Fibroblast of gingiva (primary cell): ENCODE measurements at places on chromosomes 1 and 21.

- DNase-seq = no peak
Measured at GRCh38 chr1:42745851-42746250, 5.8 kb upstream of the CLDN19 start.

DNA sequence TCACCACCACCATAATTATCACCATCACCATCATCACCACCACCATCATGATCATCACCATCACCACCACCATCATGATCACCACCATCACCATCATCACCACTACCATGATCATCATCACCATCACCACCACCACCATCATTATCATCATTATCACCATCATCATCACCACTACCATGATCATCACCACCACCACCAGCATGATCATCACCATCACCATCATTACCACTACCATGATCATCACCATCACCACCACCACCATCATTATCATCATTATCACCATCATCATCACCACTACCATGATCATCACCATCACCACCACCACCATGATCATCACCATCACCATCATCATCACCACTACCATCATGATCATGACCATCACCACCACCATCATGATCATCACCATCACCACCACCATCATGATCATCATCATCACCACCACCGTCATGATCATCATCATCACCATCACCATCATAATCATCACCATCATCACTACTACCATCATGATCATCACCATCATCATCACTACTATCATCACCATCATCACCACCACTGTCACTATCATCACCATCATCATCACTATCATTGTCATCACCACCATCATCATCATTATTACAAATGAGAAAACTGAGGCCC is 60.2 kb downstream of the TRABD2B start:
- DNase-seq = no peak

DNA sequence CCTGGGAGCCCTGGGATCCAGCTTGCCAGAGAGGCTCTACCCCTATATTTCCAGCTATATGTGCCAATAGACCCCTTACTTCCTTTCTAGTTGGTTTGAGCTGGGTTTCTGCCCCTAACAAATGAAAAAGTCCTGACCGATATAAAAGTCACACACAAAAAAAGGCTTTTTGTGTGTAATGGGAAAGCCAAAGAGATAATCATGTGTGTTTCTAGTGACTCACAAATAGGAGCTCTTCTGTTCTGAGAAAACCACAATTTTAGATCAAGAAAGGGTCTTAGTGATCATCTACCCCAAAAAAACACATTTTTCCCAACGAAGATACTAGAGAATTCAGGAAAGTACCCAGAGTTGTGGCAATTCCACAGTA is 23.0 kb upstream of the PLEKHA6 start:
- no peak for DNase-seq

- no peak for DNase-seq
Measured at GRCh38 chr1:50157306-50157941, 48.7 kb downstream of the ELAVL4 start.

- DNase-seq = no peak
Measured at GRCh38 chr1:170694172-170694926, 30.4 kb downstream of the PRRX1 start.

DNA sequence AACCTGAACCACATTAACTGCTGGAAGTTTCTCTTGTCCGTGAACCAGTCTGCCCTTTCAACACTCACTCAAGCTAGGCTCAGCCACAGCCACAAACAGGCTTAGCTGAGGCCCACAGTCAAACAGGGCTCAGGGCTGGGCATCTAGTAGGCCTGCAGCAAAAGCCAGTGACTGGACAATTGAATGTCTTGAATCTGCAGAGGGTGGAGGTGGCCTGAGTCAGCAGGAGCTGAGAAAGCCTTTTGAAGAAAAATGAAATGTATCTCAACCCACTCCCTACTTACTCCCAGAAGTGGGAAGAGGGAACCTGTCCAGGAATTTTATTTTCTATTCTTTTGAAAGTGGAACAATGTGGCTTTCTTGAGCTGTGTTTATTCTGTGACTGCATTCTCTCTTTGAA is 95.4 kb downstream of the PTPRU start:
- no peak for DNase-seq

DNA sequence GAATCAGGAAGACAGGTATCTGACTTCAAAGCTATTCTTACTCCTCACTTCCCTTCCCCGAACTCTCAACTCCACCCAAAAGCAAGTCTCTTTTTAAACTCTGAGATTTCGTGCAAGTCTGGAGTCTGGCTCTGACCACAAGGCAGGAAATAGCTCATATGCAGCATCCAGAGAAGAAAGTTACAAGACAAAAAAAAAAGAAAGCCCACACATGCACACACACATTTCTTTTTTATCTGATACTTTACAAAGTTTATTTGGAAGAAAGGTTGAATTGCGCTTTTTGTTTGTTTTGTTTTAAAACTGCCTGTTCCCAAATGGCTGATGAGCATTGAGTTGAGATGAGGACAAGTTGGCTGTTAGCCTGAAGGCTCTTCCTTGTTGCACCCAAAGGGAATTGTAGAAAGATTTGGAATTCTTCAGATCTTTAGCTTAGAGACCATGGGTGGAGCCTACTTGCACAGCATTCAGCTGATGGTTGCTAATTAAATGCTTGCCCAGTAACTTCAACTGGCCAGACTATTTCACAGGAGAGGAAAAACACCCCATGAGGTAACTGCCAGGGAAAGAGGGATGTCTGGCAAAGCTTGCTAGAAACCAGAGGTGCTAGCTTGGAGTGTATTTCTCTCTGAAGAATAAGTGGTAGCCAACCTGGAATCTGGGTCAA is 490.3 kb downstream of the TTLL7 start:
- DNase-seq = peak; percentile 99

DNA sequence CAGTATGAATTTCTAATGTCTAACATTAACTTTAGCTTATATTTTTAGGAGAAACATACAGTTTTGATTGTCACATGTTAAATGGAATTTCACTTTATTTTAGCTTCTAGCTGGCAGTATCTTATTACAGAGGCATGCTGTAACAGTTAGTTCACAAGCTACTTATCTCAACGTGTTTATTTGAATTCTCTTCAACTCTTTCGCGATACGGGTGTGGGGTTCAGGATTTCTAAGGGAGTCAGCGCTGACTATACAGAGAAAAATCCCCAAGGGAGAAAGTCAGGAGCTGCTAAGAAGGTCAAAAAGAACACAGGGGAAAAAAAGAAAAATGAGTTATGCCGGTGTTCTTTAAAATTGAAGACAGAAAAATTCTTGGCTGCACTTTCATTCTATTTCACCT is 296.2 kb downstream of the VAV3 start:
- DNase-seq = no peak

DNA sequence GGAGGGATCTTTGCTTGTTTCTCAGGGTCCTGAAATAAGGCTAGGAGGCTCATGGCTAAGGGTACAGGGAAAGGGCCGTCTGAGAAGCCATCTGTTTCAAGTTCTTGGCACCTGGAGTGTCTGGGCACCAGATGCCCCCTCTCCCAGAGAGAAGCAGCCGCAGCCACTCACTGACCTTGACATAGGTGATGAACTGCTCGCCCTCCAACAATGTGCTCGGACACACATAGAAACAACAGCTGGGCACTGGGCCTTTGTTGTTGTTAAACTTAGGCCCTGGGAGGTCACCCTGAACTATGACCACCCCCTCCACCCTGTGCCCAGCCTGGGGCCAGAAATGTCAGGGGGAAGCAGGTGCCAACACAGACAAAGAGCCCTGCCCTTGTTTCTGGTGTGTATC is 9.2 kb upstream of the TNNI1 start:
- DNase-seq = no peak

GRCh38 chr1:156643049-156643777 is 1.3 kb downstream of the BCAN start:
- DNase-seq = no peak

GRCh38 chr1:89855413-89856123 is 34.7 kb downstream of the LRRC8D start:
- peak; percentile 11 for DNase-seq

DNA sequence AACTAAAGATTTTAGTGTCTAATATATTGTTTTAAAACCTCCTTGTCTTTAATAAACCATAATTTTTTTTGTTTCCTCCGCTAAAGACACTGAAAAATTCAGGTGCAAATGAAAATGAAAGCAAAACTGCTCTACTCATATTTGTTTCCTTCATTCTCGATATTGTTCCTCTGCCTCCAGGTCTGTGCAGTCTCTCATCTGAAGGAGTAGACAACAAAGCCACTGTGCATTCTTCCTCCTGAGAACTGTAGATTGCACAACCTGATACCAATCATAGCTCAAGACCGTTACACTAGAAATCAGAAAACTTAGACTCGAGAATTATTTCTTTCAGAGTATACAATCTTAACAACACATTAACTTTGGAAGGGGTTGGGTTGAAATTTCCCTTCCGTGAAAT is 373.1 kb upstream of the CXADR start:
- DNase-seq = no peak
